IMR-90 (cell line): ENCODE measurements at places on chromosomes 11 and 22.

GRCh38 chr11:1223346-1224110, 662 bp downstream of the MUC5B start:
- DNase-seq = no peak

GRCh38 chr11:63462137-63462536, 28.8 kb downstream of the PLAAT5 start:
- DNase-seq = no peak

DNA sequence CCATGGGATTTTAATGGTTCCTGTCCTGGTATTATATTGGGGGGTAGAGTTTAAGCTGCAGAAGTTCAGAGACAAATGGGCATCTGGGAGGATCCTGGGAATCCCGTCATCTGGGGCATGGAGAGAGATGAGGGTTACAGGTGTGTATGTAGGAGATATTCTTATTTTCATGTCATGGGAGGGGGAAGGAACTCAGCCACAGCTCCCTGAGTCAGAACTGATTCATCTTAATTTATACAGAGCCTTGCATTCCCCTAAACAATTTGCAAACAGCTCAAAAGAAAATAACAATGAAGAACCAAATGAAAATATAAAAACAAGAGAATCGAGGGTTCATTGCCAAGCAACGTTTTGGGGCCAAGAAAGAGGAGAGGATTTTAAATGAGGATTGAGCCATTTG, 155.9 kb upstream of the TBCEL start:
- DNase-seq = no peak

GRCh38 chr11:46278387-46279125, 1.1 kb downstream of the CREB3L1 start:
- DNase-seq = peak; percentile 59

DNA sequence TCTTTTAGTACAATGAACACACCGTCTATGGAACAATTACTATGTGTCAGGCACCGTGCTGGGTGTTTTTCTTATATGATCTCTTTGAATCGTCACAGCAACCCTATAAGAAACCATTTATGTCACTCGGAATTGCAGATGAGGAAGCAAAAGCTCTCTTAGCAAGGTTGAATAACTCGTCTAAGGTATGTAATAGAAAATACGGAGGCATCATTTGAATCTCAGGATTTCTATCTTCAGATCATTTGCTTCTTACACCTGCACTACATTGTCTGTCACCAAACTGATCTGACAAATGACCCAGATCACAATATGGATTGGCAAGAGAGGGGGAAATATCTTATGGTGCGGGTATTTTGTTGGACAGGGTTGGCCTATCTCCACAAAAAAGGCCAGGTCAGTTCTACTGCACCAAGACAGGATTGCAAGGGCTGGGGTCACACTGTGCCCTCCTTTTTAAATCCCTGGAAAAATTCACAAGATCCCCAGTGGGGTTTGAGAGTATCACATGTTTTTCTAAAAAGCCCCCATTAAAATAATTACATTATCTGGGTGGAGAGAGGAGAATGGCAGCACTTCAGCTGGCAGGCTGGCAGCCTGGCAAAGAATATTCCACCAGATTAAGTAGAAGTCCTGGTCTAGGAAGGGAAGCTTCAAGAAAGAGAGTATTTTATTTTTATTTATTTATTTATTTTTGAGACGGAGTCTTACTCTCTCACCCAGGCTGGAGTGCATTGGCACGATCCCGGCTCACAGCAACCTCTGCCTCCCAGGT, 110.7 kb upstream of the CLMP start:
- no peak for DNase-seq

DNA sequence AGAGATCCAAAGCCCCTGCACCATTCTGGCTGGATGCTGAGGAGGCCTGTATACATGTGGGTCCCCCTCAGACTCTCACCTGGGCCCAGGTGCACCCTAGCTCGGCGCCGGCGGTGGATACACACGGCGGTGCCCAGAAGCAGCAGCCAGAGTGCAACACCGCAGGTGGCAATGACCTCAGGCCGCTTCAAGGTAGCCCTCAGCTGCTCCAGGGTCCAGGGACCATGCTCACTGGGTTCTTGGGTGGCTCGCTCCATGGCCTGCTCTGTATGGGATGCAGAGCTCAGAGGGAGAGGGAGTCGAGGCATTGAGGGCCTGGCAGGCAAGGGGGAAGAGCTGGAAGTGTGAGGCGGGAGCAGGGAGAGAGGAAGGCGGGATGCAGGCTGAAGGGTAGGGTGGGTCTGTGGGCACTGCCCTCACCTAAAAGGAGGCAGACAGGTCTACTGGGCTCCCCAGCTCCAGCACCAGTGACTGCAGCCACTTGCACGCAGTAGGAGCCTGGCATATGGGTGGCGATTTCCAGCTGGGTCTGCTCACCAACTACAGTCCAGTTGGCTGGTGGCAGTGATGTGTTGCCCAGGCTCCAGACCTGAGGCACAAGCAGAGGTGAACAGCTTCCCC, 3.8 kb downstream of the ROBO4 start:
- no peak for DNase-seq

DNA sequence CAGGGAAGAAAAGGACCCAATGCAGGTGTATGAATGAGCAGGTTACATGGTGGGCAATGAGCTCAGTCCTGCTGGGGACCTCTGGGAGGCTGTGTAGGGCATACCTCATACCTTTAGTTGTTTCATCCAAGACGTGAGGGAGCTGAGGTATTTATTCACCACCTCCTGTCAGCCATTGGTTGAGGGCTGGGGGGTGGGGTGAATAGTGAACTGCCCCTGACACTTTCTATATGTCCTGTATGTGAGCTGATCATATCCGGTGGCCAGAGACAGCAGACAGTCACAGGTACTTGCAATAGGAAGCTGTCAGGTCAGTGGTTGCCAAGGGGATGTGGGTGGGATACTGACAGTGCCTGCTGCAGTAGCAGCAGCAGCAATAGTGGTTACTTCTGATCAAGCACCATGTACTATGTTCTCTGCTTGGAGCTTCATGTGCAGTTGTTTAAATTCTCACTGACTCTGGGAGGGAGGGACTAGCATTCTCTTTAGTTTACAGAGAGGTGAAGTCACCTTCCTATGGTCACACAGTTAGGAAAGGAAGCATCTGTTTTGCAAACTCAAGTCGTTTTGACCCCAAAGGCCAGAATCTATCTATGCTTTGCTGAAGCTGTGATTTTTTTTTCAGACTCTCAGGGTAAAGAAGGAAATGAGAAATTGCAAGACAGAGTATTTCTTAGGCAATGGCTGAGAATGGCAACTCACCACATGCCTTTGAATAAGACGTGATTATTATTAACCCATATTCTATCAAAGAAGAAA, 54.0 kb downstream of the MIAT start:
- DNase-seq = peak; percentile 62

DNA sequence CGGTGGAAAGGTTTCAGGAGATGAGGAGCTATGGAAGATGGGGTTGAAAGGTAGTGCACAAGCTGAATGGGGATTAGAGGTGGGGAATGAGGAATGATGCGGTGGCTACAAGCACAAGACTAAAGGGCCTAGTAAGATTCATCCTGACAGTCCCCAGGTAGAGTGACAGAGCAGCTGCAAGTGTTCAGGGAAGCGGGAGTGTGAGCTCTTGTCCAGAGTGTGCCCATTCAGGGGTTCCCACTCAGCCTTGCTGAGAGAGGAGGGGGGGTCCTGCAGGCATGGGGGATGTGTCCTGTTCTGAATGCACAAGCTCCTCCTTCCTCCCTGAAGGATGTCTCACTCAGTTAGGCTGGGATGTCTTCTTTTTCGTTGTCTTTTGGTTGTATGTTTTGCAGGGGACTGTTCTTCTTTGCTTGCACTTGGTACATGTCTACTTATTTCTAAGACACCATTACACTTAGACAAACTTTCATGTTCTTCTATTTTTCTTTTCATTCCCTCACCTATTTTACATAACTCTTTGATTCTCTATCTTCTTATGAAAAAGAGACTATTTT, 25.8 kb upstream of the CLPB start:
- no peak for DNase-seq

- no peak for DNase-seq
Measured at GRCh38 chr11:1717745-1718144, 20.8 kb downstream of the KRTAP5-6 start.
